GM04503 (cell line): ENCODE measurements at places on chromosomes 2 and 18.

GRCh38 chr2:25831746-25832449 is 46.4 kb downstream of the ASXL2 start:
- DNase-seq, result no peak

GRCh38 chr2:76316691-76317090 is 606.0 kb upstream of the GCFC2 start:
- DNase-seq, result no peak

DNA sequence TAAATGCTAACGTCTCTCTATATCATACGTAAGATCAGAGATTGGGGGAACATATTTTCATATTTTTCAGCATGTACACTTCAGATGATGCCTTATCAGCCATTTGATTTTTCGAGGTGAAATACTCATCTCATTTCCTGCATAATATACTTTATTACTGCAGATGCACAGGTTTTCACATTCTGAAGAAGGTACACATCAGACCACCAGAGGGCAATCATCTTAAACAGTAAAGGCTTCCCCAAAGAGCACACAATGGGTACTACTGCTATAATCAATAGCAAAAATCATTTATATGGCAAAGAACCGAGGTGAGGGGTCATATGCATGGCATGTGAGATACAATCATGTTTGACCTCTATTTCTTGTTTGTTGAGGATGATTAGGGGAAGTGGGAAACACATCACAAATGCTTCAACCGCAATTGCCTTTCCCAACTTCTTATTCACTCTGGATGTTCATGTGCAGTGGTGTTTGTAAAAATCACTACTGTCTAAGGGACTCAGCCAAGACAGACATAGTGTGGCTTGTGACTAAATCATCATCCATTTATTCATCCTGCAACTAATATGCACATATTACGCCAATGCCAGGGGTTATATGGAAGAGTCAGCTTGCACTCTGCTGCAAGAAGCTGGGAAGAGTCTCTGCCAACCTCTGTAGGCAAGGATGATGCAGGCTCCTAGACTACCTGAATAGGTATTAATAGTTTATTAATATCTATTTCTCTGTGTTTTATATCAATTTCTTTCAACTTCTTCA is 118.7 kb downstream of the EPB41L3 start:
- no peak for DNase-seq

DNA sequence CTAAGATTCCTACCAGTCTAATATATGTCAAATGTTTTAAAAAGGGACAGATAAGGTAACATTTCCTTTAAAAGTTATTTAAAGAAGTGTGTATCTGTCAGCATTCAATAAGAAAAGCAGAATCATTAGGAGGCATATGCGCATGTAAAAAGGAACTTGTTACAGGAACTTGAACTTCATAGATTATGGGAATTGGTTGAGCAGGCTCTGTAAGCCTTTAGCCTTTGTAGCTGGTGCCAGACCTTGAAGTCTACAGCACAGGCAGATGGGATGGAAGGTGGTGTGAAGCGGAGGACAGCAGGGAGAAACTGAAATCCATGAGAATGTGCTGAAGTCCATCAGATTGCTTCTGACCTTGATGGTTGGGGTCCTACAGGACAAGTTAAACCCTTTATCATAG is 138.3 kb upstream of the ST6GAL2 start:
- no peak for DNase-seq

DNA sequence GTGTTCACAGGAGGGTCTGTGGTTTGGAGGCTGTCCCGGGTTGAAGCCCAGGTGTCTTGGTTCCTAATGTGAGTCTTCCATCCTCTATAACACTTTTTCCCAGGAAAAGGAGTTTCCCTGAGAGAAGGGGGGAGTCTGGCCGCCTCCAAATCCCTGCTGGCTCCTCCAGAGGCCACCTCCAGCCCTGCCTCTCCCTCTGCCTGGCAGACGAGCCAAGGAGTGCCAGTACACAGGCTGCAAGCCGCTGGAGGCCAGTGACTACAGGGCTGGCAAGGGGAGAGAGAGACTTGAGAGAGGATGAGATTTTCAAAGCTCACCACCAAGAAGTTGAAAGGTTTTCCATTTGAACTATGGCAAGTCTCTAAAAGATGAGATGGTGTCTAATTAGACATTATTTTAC is 154.2 kb upstream of the ID2 start:
- no peak for DNase-seq

GRCh38 chr18:8882632-8883408 is 177.5 kb downstream of the MTCL1 start:
- DNase-seq, result no peak

DNA sequence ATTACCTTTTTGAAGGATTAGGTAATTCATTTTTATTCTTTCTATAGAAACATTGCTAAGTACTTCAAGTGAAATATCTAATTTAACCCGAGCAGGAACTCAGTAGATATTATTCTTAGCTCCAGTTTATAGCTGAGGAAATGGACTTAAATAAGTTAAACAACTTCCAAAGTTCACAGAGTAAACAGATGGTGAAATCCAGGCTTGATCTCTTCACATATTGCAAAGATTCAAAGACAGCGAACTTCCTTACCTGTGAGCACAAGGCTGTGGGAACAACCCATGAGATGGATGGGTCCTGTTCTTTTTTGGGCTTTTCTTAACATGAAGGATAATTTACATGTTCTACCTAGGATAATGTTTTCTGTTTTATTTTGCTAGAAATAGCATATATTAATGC is 439.0 kb downstream of the IRS1 start:
- DNase-seq, result no peak

GRCh38 chr2:101419096-101419663 is 31.9 kb upstream of the CREG2 start:
- no peak for DNase-seq

DNA sequence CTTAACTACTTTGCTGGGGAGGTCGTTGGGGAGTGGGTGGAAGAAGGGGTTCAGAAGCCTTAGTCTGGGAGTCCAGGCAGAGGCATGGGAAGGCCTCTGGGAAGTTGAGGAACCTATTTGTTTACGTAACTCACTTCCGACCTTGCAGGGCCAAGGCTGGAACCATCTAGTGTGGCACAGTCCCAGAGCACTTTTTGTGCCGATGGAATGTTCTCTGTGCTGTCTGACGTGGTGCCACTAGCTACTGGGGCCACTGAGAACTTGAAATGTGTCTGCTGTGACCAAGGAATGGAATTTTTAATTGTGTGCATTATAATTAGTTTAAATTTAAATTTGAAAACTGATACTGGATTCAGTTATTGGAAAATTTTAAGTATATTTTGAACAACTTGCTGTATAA is 139.7 kb downstream of the FAM161A start:
- DNase-seq, result no peak

- no peak for DNase-seq
Measured at GRCh38 chr2:113268621-113269360, 9.9 kb downstream of the PAX8 start.

DNA sequence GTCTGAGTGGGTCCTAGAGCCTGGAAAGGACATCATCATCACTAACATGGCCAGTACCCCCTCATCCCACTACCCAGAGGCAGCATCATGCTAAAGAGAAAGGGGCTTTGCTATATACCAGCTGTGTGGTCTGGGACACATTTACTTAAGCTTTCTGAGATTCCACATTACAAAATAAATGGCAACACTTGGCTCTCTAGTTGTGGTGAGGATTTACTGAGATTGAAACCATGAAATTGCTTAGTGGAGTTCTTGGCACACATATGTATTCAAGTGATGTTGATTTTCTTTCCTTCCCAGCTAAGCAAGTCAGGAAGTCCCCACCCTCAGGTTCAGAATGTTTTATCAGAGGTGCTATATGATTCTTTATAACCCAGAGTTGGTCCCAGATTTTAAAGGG is 362.0 kb downstream of the CLIP4 start:
- DNase-seq, result no peak

GRCh38 chr2:189298038-189298437 is 118.5 kb upstream of the COL5A2 start:
- DNase-seq, result no peak

DNA sequence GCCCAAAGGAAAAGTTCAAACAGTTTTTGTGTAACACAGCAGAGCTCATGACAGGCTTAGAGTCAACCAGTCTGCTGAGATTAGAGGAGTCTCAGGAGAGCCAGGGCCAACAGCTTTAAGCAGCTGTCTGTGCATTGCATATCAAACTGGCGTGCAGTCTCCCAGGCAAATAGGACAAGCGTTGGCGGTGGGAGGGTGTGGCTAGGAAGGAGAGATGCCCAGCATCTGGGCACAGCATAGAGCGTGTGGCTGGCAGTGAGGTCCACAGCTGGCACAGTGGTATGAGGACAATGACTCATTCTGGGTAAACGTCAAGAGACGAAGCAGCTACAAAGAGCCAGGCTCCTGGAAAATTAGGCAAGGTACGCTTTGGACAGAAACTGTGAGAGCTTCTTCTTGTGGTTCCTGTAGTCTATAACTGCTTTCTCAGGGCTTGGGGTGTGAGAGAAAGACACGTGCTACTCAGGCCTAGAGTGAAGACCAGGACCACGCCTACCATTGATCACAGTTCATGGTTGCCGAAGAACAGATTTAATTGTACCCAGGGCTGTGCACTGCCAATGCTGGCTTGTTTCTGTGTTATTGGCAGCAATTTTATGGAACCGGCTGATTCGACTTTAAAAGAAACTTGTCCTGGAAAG is 14.8 kb downstream of the ZAP70 start:
- peak; percentile 11 for DNase-seq

DNA sequence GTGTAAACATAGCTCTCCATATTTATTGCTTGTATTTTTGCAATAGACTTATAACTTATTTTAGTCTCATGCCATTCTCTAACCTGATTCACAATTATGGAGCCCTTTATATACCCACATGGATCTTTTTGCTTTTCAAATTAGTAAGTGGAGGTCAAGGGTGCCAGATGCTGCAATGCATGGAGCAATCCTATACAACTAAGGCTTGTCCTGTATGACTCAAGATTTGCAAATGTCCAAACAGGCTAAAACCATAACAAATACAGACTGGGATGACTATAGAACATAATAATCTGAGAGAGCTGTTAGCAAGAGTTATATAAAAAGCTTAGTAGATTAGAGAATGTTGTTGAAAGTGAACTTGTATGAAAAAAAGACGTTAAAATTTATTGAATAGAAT is 690.4 kb upstream of the NRXN1 start:
- DNase-seq, result no peak

DNA sequence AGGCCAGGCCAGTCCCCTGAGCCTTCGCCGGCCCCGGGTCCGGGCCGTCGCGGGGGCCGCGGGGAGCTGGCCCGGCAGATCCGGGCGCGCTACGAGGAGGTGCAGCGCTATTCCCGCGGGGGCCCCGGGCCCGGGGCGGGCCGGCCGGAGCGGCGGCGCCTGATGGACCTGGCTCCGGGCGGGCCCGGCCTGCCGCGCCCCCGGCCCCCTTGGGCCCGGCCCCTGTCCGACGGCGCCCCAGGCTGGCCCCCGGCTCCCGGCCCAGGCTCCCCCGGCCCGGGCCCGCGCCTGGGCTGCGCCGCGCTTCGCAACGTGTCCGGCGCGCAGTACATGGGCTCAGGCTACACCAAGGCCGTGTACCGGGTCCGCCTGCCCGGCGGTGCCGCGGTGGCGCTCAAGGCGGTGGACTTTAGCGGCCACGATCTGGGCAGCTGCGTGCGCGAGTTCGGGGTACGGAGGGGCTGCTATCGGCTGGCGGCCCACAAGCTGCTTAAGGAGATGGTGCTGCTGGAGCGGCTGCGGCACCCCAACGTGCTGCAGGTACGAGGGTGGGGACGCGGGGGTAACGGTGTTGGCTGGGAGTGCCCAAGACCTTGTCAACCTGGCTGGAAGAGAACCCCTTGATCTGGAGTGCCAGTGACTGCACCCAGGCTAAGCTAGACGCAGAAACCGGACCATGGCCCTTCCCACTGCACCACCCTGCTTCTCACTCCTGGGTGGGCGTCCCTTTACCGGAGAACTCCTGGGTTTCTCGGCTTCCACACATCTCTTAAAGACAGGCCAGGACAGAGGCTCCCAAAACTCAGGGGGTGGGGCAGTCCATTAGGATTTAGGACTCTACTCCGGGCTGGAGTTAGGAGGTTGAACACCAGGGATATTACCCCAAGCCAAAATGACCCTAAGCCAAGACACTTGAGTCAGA is 739 bp downstream of the PKDCC start:
- no peak for DNase-seq

DNA sequence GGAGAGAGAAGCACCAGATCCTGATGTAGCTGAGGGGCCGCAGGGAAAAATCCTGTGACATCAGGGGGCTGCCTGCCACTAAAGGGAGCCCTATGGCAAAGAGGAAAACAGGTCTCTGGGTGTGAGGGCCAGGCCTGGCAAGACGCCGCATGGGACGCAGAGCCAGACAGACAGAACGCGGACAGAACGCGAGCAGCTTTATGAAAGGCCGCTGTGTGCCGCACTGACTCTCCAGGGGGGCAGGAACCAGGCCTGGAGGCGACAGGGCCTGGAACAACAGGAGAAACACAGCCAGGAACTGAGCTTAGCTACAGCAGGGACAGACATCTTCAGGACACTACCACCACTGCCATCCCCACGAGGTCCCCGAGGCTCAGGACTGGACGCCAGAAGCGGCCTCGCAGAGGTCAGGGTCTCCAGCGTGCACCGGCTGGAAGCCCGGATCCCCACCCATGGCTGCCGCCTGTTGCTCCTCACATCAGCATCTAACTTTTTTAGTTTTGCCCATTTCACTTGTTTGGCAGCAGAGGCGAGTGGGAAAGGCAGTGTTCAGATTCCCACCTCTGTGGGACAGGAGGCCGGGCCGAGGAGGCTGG is 131.6 kb downstream of the VAPA start:
- no peak for DNase-seq

DNA sequence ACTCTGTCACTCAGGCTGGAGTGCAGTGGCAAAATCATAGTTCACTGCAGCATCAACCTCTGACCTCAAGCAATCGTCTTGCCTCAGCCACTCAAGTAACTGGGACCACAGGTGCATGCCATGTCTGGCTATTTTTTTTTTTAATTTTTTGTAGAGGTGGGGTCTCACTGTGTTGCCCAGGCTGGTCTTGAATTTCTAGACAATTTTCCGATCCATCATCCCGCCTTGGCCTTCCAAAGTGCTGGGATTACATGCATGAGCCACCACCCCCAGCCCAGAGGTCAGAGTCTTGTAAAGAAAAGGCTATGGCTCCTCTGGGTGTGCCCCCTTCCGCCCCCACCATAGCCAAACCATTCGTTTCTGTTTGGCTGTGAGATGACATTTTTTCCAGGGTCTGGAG is 13.1 kb upstream of the TMBIM1 start:
- DNase-seq, result no peak

GRCh38 chr18:23887493-23887892 is 127.1 kb upstream of the TTC39C start:
- DNase-seq, result no peak

DNA sequence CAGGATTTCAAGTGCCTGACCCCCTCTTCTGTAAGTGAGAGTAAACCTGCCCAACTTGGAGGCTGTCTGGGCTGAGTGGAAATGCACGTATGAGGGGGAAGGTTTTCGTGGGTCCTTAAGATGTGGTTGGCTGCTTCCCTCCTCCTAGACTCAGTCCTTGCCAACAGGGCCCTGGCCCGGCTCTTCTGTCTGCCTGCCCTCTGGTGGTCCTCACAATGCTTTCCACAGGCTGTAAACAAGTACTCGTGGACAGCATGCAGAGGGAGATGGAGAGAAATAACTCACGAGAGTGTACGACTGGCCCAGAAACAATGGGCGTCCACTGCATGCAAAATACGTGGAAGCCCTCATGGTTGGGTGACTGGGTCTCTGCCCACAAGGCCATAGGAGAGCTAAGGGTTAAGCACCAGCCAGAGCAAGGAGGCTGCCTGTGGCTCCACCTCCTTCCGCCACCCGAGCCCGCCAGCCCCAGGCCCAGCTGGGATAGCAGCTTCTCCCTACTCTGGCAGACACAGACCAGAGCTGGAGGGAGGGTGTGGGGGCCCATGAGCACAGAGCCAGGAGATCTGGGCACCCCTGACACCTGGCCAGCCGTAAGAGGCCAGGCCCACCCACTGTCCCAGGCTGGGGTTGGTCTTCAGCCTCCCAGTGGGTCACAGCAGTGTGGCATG is 17.0 kb upstream of the ARHGEF4 start:
- DNase-seq, result no peak
